ENCODE measurements at places on chromosomes 1 and 21.
A peak's percentile ranks its signal among the peaks of the same experiment; 100 is the strongest.

- no peaks in the 10 kb centered on the region for H3K36me3 ChIP-seq
- no peaks in the 10 kb centered on the region for H3K4me1 ChIP-seq
- no peak for DNase-seq
- H3K27me3 ChIP-seq: no peaks in the 10 kb centered on the region
- H3K4me3 ChIP-seq: no peak overlapping the region
These were observed 17.9 kb downstream of the SIM2 start for GRCh38 chr21:36716836-36717235.

DNA sequence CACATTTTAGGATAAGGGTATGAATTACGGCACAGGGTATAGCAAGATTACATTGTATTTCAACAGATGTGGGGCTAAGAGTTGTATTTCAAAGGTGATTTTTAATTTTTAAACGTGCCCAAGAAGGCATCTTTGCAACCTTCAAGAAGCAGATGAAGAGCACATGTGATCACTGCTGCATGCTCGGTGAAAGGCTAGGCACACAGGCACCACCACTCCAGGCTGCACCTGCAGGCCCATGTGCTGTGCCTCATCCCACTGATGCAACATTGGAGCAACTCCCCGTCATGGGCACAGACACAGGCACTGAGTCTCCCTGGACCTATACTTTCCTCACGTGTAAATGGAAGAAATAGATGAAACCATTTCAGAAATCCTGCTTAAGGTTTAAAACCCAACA is 23.5 kb downstream of the UBE2G2 start:
- H3K27ac ChIP-seq: no peak overlapping the region
- no peak for DNase-seq
- H3K4me1 ChIP-seq: no peaks in the 10 kb centered on the region
- peaks cover 44% of the 10 kb centered on the region for H3K36me3 ChIP-seq

DNA sequence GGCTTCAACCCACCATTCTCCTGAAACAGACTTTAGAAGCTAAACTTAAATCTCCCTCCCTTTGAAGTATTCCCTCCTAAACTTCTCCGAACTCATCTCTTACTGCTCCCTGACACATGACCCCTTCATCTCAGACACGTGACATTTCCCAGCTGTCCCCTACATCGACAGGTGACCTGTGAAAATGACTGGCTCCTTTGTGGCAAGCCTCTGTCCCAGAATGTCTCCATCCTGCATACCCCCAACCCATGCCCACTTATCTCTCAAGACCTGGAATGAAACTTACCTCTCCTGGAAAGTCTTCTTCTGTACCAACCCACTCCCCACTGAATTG is 4.2 kb downstream of the FMOD start:
- H3K27me3 ChIP-seq: peaks cover 56% of the 10 kb centered on the region
- H3K27ac ChIP-seq: no peak overlapping the region
- no peaks in the 10 kb centered on the region for H3K36me3 ChIP-seq
- no peak overlapping the region for H3K4me3 ChIP-seq
- H3K4me1 ChIP-seq: no peaks in the 10 kb centered on the region
- DNase-seq: no peak

GRCh38 chr1:198143797-198144196 is 13.0 kb upstream of the NEK7 start:
- H3K4me3 ChIP-seq: no peak overlapping the region
- H3K36me3 ChIP-seq: no peaks in the 10 kb centered on the region
- no peaks in the 10 kb centered on the region for H3K4me1 ChIP-seq
- no peaks in the 10 kb centered on the region for H3K27me3 ChIP-seq
- H3K27ac ChIP-seq: no peak overlapping the region

GRCh38 chr1:35535243-35535642 is 22.0 kb downstream of the KIAA0319L start:
- no peak overlapping the region for H3K4me3 ChIP-seq
- no peak for DNase-seq
- peaks cover 45% of the 10 kb centered on the region for H3K4me1 ChIP-seq
- H3K36me3 ChIP-seq: no peaks in the 10 kb centered on the region
- H3K27ac ChIP-seq: no peak overlapping the region
- no peaks in the 10 kb centered on the region for H3K27me3 ChIP-seq

DNA sequence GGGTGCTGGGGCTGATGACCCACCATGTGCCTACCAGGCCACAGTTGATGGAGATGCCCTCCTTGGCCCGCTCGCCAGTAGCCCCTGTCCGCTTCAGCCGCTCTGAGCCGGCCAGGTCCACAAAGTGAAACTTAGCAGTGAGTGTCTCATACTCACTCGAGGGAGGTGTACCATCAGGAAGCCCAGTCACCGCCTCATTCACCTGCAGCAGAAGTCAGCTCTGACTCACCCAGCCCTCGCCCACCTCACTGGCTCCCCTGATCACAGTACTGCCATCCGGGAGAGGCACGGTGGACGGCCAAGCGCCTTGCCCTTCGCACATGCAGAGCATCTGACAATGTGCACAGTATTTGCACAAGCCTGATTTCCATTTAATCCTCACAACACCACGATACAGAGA is 18.8 kb downstream of the KIF21B start:
- no peak overlapping the region for H3K27ac ChIP-seq
- no peaks in the 10 kb centered on the region for H3K36me3 ChIP-seq
- H3K4me1 ChIP-seq: no peaks in the 10 kb centered on the region

DNA sequence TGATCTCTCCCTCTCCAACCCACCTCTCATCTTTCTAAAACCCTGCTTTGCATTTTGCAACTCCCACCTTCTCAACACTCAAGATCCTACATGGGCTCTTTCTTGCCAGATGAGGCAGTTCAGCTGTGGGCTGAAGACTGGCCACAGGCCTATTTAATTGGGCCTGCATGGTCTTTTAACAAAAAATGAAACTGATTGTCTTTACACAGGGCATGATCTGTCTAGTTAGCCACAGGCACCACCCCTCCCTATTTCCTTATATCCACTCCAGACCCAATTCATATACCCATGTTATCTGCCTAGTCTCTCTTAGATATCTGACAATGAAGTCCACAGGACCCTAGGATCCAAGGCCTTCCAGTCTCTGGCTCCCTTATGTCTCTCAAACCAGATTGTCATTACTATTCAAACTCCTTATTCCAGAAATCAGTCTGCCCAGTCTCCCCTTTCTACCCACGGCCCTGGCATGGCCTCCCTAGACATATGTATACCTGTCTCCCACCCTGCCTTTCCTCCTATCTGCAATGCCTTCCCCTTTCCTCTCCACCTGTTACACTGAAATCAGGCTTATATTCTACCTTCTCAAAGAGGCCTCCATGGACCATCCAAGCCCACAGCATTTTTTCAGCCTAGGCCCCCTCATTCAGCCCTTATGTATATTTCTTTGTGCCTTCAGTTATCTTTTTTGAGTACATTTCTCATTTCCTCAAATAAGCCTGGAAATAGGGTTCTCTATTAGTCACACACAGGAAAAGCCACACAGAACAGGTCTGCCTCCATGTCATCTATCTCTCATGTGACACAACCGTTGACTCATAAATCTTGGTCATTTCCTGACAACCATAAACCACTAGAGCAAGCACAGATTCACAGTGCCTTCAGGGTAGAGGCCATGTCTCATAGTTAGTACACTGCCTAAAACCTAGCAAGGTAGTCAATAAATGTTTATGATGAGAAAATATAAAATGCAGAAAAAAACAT is 39.0 kb downstream of the LPAR3 start:
- no peak overlapping the region for H3K4me3 ChIP-seq
- H3K27ac ChIP-seq: peak overlapping the region; percentile 51
- peak; percentile 77 for DNase-seq

DNA sequence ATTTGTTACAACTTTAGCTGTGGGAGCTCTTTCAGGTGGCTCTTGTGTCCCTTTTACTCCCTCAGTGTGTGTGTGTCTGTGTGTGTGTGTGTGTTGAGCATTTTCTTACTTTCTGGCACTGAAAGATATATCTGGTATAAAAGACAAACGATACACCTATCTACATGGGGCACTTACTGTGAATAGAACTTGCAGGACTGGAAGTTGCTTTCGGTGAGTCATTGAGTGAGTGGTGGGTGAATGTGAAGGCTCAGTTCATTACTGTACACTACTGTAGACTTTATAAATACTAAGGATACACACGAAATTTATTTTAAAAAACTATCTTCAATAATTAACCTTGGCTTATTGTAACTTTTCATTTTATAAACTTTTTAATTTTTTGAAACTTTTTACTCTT is 38.7 kb downstream of the BTBD8 start:
- H3K4me1 ChIP-seq: no peaks in the 10 kb centered on the region
- DNase-seq: no peak
- no peaks in the 10 kb centered on the region for H3K27me3 ChIP-seq
- no peak overlapping the region for H3K4me3 ChIP-seq

DNA sequence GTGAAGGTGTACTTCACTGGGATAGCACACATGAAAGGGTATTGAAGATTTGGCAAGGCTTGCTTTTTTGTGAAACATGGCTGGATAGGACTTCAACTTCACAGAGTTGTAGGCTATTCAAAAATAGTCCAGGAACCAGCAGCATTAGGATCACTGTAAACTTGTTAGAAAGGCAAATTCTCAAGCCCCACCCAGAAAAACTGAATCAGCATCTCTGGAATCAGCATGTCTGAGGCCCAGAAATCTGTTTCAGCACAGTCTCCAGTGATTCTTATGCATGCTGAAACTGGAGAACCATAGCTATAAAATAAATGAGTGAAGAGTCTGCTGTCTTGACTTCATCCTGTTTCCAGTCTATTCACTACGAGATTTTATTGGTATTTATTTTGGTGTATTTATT is 8.1 kb upstream of the KRTAP21-3 start:
- no peaks in the 10 kb centered on the region for H3K27me3 ChIP-seq
- no peak for DNase-seq
- no peak overlapping the region for H3K4me3 ChIP-seq
- H3K36me3 ChIP-seq: no peaks in the 10 kb centered on the region
- H3K4me1 ChIP-seq: no peaks in the 10 kb centered on the region
- H3K27ac ChIP-seq: no peak overlapping the region

- peak; percentile 98 for DNase-seq
- peaks cover 33% of the 10 kb centered on the region for H3K4me1 ChIP-seq
- peak overlapping the region; percentile 87 for H3K27ac ChIP-seq
These were observed 52.4 kb upstream of the GPR157 start for GRCh38 chr1:9181176-9181906.

DNA sequence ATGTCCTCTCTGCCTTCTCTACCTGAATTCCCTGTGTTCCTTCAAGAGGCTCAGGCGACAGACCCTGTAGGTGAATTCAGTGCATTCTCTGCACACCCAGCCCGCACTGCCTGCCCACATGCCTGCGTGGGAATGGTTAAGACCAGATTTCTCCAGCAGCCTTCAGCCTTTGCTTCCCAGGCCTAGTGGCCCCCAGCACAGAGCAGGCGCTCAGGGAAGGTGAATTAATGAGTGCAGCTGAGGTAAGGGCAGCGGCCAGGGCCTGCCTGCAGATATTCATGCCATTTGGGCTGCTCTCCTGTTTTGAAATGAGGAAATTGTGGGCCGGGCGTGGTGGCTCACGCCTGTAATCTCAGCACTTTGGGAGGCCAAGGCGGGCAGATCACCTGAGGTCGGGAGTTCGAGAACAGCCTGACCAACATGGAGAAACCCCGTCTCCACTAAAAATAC is 45.5 kb downstream of the IER5 start:
- H3K4me3 ChIP-seq: no peak overlapping the region
- H3K27me3 ChIP-seq: no peaks in the 10 kb centered on the region
- no peaks in the 10 kb centered on the region for H3K36me3 ChIP-seq
- no peak overlapping the region for H3K27ac ChIP-seq

DNA sequence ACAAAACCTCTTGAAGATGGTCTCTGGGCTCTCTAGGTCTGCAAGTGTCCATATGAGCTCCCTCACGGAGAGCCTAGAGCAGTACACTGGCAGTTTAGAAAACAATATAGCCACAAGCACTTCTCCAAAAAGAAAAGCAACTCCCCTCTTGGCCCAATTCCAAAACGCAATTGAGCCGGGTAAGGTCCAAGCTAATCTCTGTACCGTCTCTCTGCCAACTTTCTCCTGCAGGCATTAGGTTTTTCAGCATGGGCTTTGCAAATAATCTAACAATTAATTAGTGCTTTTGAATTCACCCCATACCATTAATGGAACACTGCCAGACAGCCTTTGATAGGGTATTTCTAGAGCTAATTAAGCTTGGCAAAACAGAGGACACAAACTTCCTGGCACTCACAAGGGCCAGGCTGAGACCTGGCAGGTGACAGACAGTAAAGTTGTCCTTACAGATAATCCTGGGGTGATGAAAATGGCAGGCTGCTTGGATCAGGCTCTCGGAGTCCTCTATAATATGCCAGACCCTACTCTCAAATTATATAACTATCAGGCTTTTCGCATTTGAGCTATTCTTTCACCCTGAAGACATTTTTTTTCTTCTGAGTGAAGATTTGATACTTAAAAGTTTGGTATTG is 39.8 kb downstream of the TGFBR3 start:
- no peaks in the 10 kb centered on the region for H3K36me3 ChIP-seq
- H3K27me3 ChIP-seq: no peaks in the 10 kb centered on the region
- H3K4me3 ChIP-seq: no peak overlapping the region
- H3K4me1 ChIP-seq: peaks cover 31% of the 10 kb centered on the region
- no peak for DNase-seq
- peak overlapping the region; percentile 74 for H3K27ac ChIP-seq

- peaks cover 47% of the 10 kb centered on the region for H3K27me3 ChIP-seq
- H3K4me1 ChIP-seq: no peaks in the 10 kb centered on the region
- DNase-seq: no peak
- no peak overlapping the region for H3K4me3 ChIP-seq
- H3K27ac ChIP-seq: no peak overlapping the region
- no peaks in the 10 kb centered on the region for H3K36me3 ChIP-seq
These were observed 2.0 kb downstream of the KCND3 start for GRCh38 chr1:111987502-111987901.

DNA sequence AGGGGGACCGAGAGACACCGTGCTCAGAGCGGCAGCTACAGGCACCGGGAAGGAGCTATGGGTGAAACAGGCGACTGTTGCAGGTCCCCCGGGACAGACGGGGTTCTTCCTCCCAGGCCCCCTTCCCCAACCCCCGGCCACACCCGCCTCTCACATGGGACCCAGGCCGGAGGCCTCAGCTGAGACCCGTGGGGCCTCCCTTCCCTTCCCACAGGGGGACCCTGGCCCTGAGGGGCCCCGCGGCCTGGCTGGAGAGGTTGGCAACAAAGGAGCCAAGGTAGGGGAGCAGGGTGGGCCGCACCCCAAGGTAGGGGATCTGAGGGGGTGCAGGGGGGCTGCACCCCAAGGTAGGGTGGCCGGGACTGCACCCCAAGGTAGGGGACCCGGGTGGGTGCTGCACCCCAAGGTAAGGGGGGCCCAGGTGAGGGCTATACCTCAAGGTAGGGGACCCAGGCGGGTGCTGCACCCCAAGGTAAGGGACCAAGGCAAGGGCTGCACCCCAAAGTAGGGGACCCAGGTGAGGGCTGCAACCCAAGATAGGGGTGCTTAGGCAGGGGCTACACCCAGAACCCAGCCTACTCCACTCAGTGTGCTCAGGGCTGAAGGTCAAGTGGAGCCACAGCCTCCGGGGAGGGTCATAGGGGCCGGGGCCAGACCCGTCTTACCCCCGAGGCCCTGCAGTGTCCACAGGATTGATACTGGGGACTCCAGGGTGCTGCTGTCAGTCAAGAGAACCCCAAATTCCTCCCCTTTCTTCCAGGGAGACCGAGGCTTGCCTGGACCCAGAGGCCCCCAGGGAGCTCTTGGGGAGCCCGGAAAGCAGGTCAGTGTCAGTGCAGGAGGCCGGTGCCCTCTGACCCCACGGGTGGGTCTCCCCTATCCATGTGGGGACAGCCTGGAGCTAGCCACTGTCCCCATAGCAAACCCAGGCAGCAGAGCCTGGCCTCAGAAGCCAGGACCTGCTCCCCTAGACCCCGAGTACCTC is 22.7 kb downstream of the COL6A2 start:
- DNase-seq: peak; percentile 76
- H3K36me3 ChIP-seq: peaks cover 95% of the 10 kb centered on the region
- no peak overlapping the region for H3K4me3 ChIP-seq
- peaks cover 27% of the 10 kb centered on the region for H3K4me1 ChIP-seq
- no peaks in the 10 kb centered on the region for H3K27me3 ChIP-seq
